ENCODE measurements at places on chromosomes 6 and 20. TPM values are rescaled to one million over a fixed set of nuclear protein-coding genes. Genes with fewer than 3 reads are reported as not detected.

- peak; percentile 65 for DNase-seq
These were observed 515.7 kb downstream of the FRK start for GRCh38 chr6:115544765-115545671.

DNA sequence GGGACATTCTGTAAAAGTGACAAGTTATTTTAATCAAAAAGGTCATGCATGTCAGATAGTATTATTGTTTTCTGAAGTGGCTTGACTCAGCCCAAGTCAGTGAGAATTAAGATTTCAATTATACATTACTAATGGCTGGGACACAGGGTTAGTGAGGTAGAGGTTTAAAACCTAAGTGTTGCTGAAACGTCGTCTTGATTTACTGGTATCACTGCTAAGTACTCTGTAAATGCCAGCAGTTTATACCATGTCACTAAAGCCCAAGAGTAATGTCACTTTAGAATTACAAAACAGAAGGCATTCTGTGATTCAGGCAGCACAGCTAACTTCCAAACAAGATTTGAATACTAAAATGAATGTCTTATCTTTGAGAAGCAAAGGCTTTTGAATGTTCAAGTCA, 176.6 kb downstream of the NKAIN2 start:
- no peak for DNase-seq

DNA sequence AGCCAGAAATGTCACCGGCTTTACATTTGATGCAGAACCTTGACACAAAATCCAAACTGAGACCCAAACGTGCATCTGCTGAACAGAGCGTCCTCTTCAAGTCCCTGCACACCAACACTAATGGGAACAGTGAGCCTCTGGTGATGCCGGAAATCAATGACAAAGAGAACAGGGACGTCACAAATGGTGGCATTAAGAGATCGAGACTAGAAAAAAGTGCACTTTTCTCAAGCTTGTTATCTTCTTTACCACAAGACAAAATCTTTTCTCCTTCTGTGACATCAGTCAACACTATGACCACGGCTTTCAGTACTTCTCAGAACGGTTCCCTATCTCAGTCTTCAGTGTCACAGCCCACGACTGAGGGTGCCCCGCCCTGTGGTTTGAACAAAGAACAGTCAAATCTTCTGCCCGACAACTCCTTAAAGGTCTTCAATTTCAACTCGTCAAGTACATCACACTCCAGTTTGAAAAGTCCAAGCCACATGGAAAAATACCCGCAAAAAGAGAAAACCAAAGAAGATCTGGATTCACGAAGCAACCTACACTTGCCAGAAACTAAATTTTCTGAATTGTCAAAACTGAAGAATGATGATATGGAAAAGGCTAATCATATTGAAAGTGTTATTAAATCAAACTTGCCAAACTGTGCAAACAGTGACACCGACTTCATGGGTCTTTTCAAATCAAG, 108.4 kb downstream of the RTN4IP1 start:
- no peak for DNase-seq

Gene SNX9
- 68.6 TPM for total RNA-seq

Gene LY6G6D
- total RNA-seq: not detected

Gene SIRPD
- total RNA-seq: not detected

Gene RPP40
- 9.6 TPM for total RNA-seq
